ENCODE measurements at places on chromosomes 6 and 20.

DNA sequence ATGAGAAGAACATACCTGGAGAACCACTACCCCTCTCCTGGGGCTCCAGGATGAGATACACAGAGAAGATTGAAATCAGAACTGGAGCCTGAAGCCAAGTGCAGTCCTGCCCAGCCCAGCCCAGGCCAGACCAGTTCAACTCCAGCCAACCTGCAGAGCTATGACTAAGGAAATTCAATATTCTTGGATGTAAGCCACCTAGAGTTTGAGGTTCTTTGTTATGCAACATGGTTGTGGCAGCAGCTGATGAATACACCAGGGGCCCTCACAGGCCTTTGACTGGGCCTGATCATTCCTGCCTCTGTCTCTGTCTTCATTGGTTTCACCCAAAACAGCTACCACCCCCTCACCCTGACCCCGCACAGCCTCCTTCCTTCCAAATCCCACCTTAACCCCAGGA lies 167.8 kb downstream of the LRFN2 start:
- DNase-seq = no peak

- no peak for DNase-seq
These were observed 1334.0 kb upstream of the CITED2 start for GRCh38 chr6:140708441-140708840.

DNA sequence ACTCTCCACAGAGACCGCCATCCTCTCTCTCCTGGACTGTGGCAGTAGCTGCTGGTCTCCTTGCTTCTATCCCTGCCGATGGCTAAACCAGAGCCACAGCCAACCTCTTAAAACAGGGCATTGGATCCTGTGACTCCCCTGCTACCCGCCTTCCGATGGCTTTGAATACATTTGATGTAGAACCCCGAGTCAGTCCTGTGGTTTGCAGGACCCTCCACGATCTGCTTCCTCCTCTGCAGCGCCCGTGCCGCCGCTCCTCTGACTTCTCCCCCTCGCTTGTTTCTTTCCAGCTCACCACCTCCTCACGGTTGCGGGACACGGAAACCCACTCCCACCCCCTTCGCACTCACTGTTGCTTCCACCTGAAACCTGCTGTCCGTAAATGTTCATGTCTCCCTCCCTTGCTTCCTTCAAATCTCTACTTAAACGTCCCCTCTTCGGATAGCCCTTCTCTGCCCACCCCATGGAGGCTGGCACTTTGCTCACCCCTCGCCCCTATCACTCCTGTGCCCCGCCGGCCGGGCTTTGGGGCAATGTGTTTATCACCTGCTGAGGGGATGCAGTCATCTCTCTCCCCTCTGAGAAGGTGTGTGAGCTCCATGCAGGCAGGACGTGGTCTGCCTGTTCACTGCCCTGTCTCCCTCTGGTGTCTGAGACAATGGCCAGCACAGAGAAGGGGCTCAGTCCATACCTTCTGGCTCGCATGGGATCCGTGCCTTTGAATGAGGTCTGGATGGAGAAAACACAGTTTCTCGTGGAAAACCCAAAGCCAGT lies 67.8 kb downstream of the GFOD1 start:
- DNase-seq = no peak

DNA sequence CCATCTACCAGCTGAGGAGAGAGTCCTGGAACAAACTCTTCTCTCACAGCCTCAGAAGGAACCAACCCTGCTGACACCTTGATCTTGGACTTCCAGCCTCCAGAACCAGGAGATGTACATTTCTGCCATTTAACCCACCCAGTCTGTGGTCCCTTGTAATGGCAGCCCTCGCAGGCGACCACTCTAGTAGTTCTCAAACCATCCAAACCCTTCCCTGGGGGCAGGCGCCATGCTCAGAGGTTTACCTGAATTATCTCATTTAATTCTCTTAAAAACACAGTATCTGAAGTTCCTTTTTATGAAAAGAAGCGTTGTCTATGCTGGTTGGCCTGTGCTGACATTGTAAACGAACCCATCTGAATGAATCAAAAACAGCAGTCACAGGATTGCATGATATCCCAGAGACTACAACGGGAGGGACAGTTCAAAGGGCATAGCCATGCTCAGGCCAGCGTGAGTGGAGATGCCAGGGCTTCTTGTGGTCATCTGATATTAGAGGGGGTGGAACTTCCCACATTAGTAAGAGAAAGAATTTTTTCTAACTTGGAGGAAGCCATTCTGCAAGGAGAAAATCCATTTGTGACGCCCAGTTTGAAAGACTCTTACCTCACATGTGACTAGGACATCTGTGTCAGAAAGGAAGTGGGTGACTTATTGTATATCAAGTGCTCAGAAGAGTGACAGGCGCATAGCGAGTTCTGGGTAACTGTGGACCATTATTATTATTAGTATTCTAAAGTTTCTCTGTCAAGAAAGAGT lies 17.2 kb upstream of the TAGAP start:
- no peak for DNase-seq

DNA sequence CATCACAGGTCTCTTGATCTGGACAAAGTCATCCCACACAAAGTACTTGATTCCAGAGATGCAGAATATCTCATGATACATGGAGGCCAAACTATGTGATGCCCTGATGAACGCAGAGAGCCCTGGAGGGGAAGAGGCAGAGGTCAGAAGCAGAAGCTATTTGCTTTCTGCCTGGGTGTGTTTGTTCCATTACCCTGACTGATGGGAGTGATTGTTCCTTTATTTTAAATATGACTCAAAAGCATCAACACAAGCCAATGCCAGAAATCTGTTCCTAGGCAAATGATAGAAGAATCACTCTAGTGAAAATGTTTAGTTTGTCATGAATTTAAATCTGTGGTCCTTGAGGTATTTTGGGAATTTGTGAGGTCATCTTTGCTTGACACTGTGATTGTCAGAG lies 54.7 kb upstream of the GGTLC1 start:
- DNase-seq = no peak

GRCh38 chr20:19288636-19289035 lies 76.2 kb downstream of the SLC24A3 start:
- no peak for DNase-seq

DNA sequence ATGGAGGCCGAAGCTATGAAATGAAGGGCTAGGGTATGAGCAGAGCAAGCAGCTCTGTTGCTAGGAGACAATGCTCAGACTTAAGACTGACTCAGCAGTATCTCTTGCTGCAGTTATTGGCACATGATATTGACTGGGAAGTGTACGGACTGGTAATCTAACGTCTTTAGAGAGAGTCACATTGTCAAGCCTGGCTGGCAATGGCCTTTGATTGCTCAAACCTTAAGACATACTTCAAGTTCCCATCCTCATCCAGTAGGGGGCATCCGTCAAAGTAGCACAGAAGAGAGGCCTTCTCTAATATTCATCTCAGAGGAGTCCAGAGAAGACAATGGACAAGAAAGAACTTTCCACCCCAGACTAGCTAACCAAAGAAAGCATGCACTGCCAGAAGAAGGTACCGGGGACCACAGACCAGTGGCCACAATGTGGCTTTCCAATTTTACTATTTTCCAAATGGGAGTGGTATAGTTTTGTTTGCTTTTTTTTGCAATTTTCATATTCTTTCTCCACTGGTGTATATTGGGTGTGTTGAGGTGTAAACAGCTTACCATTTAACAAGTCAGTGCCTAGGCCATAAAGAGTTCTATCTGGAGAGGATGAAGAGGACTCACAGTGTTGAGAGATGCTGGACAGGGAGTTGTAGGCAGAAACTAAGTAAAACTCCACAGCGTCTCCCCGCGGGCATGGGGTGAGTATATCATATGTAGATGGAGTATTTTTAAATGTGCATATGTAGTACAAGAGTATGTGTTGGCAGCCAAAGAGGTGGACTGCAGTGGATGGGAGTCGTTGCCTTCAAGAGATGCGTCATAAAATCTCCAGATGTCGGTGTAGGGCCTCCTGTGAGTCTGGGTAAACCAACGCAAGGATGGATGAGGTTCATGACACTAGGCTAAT lies 36.7 kb downstream of the LRFN2 start:
- DNase-seq = no peak

DNA sequence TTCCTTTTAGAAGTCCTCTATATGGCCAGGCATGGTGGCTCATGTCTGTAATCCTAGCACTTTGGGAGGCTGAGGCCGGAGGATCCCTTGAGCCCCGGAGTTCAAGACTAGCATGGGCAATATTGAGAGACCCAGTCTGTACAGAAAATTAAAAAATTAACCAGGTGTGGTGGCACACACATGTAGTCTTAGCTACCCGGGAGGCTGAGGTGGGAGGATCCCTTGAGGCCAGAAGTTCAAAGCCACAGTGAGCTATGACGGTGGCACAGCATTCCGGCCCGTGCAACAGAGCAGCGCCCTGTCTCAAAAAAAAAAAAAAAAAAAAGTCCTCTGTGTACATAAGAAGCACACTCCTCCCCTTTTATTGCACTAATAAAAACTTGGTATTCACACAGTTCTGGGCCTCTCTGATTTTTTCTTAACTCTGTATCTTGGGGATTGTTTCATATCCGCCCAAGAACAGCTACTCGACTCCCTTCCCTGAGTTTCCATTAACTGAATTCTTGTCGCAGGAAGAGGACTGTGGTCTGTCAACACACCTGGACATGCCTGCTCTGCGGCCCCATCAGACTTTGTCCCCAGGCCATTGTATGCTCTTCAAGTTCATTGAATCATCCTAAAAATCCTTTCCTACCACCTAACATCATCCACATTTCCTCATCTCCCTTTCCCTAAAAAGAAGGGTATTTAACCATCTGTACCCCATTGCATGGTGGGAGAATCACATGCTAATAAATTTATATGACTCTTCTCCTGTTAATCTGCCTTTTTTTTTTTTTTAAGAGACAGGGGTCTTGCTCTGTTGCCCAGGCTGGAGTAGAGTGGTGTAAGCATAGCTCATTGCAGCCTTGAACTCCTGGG lies 25.9 kb upstream of the PPP1R3G start:
- DNase-seq = no peak

DNA sequence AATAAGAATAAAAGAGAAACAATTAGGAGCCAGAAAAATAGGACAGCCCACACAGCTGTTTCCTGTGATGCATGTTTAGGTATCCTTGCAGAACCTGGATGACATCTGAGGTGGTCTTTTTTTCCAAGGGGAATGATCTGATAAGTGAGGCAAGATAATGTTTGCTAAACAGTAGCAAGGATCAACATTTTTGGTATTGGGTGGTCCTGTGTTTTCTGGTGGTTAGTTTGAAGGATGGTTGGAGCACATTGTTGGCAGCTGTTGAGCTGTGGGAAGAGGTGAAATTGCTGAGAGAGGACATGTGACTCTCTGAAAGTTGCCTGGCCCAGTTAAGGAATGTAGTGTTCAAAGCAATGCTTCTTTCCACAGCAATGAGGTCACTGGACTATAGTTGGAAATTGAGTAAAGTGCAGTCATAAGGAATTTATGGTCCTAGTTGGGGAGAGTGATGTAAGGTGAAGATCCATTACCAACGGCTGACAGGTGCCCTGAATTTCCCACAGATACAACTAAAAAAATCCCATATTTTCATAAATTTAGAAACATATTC lies 270.2 kb upstream of the IMPG1 start:
- DNase-seq = no peak

GRCh38 chr6:110876806-110877564 lies 2.4 kb downstream of the AMD1 start:
- no peak for DNase-seq

DNA sequence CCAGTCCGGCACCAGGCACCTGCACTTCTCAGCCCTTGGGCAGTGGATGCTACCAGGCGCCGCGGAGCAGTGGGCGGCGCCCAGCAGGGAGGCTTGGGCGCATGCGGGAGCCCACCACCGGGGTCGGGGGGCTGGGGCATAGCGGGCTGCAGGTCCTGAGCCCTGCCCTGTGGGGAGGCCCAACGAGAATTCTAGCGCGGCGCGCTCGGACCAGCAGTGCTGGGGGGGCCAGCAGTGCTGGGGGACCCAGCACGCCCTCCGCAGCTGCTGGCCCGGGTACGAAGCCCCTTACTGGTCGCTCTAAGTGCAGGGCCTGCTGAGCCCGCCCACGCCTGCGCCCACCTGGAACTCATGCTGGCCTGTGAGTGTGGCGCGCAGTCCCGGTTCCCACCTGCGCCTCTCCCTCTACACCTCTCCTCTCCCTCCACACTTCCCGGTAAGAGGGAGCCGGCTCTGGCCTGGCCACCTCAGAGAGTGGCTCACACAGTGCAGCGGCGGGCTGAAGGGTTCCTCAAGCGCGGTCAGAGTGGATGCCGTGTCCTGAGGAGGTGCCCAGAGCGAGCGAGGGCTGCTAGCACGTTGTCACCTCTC lies 28.5 kb upstream of the SERPINB1 start:
- no peak for DNase-seq

DNA sequence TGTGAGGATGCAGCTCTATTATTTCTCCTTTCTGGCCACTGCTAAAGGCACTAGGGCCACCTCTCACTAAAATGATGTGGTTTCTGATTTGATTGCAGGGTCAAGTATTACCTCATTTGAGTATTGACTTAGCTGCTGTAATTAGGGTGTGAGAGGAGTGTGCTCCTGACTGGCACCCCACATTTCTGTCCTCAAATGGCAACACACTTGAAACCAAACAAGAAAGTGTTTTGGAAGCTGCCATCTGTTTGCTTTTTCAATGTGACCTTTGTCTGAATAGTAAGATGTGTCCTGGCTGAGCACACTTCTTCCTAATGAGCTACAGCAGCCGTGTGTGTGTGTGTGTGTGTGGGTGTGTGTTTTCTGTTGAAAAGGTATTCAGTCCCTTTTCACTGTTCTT lies 62.8 kb upstream of the SCP2D1 start:
- no peak for DNase-seq

GRCh38 chr6:52846002-52846401 lies 5.4 kb upstream of the GSTA5 start:
- DNase-seq = no peak

DNA sequence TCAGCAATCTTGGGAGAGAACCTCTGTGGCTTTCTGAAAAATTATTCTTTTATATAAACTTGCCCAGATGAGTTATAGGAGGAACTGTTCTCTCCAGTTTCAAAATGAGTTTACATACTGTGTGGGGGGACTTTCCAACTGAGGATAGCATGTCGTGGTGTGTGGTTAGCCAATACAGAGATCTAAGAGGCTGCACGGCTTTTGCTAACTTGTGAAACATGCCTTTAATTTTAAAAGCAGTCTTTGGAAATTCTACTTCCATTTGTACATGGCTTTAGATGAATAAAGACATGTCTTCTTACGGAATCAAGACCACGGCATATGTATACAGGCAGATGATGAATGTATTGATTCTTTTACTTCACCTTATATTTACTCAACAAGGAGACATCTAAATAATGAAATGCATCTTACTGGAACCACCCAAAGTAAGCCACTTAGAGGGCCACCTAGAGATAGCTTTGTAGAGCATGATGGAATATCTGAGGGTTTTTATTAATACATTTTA lies 39.8 kb downstream of the HIVEP1 start:
- no peak for DNase-seq

Data from NCI-H526 treated with DMSO at 0.1 percent for 48 hours (cell line).